H9 (cell line): ENCODE measurements at places on chromosomes 3 and 15.

- no peak for DNase-seq
Measured at GRCh38 chr3:173869766-173870165, 472.2 kb downstream of the NLGN1 start.

DNA sequence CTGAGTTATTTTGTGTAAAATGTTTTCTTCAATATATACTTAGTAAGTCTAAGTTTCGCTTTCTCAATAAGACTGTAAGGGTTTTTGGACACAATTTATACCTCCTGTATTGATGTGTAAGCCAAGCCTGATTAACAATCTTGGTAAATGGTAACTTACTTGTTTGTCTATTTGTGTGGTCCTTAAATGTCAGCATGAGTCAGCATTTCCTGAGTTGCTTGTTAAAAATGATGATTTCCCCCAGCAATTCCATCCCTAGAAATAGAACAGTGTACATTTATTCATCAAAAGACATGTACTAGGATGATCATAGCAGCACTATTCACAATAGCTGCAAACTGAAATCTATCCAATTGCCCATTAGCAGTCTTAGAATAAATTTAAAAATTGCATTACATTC lies 53.4 kb upstream of the LRIG1 start:
- DNase-seq = no peak

DNA sequence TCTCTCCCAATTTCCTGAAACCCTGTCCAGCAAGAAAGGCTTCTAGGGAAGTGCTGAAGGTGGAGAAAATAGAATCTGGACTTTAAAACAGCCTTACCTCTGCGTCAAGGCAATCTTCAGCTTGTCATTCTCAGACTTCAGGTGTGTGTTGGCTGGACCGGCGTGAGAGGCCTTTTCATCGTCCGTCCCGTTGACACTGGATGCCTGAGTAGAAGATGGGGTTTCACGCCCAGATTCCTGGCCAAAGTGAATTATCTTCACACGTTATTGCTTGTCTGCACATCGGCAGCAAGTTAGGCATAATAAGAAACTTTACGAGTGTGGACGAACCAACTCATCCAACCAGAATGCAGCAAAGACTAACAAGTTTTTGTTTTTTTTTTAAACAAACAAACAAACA lies 49.5 kb downstream of the WHAMM start:
- no peak for DNase-seq

DNA sequence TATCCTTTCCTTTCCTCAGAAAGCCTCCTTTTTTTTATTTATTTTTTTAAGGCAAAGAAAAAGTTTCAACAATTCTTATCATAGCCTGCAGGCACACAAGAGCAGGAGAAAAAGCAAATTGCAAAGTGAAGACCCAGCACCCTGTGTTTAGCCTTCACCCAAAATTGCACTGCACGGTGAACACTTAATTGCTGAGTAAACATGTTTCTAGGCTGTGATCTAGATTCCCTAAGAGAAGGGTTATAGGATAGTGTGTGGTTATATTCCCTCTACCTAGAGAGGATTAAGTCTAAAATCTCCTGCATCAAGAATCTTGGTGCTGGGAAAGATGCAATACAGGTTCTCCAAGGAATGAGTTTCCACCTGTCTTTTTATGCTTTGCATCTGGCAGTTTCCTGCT lies 70.2 kb upstream of the BFSP2 start:
- no peak for DNase-seq

DNA sequence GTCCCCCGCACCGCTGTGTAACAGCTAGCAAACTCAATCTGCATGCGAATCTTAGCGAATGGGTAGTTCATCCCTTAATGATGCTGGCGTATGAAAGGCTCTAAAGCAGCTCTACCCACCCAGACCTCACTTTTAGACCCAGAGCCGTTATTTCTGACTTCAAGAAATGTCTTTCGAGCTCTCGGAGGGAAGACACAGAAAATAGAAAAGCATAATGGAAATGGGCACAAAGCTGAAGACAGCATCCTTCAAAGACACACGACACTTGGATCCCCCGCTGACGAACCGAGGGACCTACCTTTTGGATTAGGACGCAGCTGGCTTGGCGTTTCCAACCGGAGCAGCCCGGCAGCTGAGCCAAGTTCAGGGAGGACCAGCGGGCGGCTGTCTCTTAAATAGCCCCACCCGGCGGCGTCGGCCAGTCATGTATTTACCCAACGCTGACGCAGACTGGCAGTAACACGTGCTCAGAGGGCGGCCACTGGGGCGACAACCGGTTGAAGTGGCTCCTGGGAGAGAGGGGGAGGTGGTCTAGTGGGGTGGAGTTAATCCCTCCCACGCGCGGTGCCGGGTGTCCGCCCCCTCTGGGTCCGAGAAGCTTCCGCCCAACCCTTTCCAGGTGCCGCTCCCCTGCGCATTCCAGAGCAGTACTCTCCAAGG lies 1.5 kb downstream of the CCK start:
- DNase-seq = peak; percentile 81

DNA sequence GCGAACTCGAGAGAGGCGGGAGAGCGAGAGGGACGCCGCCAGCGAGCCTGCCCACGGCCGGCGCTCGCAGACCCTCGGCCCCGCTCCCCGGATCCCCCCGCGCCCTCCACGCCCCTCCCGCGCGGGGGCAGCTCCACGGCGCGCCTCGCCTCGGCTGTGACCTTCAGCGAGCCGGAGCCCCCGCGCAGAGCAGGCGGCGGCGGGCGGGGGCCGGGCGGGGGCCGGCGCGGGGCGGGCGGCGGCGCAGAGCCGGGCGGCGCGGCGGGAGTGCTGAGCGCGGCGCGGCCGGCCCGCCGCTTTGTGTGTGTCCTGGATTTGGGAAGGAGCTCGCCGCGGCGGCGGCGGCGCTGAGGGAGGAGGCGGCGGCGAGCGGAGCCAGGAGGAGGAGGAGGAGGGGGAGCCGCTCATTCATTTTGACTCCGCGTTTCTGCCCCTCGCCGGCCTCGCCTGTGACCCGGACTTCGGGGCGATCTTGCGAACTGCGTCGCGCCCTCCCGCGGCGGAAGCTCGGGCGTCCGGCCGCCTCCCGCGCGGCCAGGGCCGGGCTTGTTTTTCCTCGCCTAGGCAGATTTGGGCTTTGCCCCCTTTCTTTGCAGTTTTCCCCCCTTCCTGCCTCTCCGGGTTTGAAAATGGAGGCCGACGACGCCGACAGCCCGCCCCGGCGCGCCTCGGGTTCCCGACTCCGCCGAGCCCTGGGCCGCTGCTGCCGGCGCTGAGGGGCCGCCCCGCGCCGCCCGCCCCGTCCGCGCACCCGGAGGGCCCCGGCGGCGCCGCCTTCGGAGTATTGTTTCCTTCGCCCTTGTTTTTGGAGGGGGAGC lies 524 bp downstream of the IGF1R start:
- DNase-seq = no peak

- no peak for DNase-seq
Measured at GRCh38 chr15:81880314-81880713, 165.5 kb downstream of the MEX3B start.

- no peak for DNase-seq
Measured at GRCh38 chr3:98650971-98651779, 57.8 kb upstream of the CPOX start.

GRCh38 chr15:39381517-39381916 lies 199.4 kb upstream of the THBS1 start:
- no peak for DNase-seq

DNA sequence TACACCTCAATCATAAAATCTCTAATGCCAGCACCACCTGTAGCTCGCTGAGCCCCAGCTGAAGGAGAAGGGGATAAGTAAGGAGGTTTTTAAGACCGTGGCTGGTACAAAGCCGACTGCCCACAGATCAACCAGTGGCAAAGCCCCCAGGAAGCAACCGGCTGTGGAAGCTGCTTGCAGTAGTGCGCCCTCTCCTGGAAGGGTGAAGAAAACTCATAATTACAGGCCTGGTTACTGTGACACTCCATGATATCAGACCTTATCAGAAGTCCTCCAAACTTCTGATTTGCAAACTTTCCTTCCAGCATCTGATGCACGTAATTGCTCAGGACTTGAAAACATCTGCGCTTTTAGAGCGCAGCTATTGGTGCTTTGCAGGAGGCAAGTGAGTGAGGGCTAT lies 63.1 kb upstream of the MCTP2 start:
- no peak for DNase-seq

GRCh38 chr15:29883126-29883525 lies 60.9 kb upstream of the TJP1 start:
- DNase-seq = peak; percentile 58

DNA sequence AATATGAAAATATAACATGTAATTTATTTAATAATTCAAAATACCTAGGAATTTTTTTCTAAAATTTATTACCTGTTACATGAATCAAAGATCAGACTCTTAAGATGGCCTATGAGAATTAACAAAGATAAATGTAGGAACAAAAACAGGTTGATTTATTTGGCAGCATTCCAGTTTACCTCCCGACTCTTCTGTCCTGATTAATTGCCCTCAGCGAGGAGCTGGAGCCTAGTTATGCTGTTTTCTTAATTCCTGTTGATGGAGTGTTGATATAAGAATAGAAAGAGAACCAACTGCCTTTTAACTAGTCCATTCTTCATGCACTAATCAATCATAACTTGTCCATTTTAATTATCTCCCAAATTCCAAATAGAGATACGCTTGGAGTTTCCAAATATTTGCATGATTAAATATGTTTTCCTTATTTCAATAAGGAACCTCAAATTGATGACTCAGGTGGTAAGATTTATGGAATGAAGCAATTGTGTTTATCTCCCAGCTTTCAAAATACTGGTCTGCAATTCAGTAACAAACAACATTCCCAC lies 10.6 kb upstream of the CPB1 start:
- no peak for DNase-seq

DNA sequence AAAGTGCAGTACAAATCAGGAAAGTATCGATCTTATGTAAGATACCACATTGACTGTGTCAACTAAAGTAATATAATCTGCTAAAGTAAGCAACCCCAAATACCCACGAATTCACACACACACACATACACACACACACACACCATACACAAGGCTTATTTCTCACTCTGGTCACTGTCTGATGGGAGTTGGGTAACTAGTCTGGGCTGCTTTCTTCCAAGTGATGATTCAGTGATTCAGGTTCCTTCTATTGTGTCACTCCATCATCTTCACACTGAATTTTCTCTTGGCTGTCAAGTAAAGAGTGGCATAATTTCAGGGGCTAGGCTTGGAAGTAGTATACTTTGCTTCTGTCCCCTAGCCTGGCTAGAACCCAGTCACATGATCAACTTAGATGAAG lies 104.8 kb upstream of the CCDC54 start:
- DNase-seq = no peak

- DNase-seq = no peak
Measured at GRCh38 chr3:155086051-155086450, 5.9 kb downstream of the MME start.

DNA sequence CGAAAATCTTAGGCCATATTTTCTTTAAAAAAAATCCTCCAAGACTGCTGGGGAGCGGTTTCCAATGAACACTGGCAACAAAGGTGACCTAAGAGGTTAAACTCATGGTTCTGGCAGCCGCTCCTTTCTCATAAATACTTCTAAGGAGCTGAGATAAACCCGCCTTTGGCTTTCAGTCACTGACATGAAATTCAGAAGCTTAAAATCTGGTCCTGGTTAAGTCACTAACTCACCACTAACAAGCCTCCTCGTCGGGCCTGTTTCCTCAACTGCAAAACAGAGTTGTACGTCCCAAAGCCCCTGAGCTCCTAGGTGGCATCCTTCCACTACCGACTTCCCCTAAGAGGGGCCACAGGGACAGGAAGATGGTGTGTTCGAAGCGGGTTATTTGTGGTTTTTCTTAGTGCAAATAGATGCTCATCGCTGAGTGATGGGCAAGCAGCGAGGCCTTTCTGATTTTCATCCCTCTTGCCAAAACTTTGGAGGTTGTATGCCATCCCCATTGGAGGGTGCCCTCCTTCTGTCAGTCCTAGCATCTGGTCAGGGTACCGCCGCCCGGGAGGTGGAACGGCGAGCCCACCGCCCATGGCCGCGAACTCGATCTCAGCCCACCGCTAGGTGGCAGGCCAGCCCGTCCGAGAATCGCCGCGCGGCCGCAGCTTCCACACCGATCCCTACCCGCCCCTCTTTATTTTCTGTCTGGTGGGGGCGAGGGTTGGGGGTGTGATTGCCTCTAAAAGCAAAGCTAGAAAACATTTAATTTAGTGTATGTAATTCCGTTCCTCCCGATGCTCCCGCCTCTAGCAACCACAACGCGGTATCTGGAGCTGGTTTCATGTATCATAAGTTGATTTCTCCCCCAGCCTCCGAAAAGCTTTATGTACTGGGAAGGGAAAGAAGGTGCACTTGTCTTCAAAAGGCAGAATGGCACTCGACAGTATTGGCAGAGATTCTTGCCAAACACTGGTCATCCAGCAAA lies 4.6 kb downstream of the BCL6 start:
- peak; percentile 75 for DNase-seq

- no peak for DNase-seq
Measured at GRCh38 chr3:71341721-71342120, 241.8 kb downstream of the FOXP1 start.

DNA sequence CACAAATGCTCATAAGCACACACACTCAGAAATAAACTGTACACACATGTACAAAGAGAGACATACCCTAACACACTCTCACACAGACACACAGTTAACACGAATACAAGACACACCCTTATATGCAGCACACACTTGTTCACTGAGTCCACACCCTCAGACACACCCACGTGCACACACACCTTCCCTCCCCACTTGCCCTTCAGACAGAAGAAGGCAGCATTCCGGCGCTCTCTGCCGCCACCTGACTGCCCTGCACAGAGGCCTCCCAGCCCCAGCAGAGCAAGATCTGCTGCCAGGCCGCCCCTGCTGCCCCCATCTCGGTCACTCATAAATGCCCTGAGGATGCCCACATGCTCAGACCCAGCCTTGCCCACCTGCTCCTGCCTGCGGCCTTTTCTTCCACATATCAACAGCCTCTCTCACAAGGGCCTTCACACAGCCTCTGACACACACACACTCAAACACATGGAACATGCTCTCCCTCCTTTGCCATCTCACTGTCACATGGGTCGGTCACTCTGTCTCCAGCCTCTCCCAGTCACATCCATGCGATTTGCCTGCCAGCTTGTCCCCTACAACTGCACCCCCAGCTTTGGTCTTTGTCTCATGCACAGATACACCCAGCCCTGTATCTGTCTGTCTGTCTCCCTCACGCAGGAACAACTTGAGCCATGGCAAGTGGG lies 71.1 kb downstream of the EPHB3 start:
- no peak for DNase-seq

DNA sequence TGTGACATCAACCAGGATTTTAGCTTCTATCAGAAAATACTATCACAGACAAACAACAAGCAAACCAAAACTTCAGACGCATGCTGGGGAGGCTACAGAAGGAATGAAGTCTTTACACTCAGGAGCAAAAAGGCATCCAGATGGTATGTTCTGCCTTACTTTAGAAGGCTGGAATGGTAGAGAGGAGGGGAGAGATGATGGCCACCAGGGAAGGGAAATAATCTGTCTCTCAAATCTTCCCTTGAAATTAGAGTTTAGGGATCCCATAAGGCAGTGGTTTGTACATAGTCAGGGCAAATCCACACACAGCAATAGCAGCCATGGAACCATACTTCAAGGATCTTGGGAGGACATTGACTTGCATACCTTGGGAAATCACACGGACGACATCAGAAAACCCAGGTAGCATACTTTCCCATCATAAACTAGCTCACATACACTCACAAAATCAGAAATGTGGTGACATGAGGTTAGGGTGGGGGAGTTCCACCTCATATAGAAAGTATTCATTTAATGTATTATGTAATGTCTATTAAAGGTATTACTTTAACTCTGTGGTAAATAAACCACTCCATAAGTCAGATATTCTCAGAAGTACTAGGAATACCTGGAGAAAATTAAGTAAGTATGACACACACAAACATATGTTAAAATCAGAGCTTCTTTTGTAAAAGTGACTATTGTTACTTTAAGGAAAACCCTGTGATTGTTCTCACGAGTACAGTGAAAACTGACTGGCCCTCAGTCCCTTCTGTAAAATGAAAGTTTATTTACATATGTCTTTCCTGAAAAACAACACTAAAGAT lies 9.4 kb downstream of the BTLA start:
- no peak for DNase-seq
